Dermis microvascular lymphatic vessel endothelial cell (primary cell): ENCODE measurements at places on chromosomes 16 and 17.

DNA sequence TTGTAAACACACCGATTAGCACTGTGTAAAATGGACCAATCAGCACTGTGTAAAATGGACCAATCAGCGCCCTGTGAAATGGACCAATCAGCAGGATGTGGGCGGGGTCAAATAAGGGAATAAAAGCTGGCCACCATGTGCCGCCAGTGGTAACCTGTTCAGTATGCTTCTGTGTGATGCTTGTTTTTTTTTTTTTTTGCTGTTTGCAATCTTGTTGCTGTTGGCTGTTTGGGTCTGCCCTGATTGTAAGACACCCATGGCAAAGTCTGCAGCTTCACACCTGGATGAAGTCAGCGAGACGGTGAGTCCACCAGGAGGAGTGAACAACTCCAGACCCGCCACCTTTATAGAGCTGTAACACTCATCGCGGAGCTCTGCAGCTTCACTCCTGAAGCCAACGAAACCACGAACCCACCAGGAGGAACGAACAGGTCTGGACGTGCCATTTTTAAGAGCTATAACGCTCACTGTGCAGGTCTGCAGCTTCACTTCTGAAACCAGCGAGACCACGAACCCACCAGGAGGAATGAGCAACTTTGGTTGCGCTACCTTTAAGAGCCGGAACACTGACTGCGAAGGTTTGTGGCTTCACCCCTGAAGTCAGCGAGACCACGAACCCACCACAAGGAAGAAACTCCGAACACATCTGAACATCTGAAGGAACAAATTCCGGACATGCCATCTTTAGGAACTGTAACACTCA, 85.0 kb upstream of the MED9 start:
- no peak for DNase-seq

DNA sequence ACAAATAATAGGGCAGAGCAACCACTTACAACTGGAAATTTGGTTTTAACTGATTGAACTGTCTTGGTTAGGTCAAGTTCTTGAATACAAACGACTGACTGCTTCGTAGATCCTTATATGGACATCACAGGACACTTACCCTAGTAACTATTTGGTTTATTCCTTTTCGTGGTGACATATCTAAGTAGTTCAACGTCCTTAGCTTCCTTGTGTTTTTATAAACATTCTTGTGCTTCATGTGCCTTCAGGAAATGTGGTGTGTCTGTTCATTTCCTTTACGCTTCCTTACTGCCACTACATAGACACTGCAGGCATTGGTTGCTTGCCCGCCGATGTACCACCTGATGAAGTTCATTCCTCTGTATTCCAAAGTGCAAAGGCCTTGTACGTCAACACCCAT, 59.3 kb downstream of the USP10 start:
- peak; percentile 70 for DNase-seq

DNA sequence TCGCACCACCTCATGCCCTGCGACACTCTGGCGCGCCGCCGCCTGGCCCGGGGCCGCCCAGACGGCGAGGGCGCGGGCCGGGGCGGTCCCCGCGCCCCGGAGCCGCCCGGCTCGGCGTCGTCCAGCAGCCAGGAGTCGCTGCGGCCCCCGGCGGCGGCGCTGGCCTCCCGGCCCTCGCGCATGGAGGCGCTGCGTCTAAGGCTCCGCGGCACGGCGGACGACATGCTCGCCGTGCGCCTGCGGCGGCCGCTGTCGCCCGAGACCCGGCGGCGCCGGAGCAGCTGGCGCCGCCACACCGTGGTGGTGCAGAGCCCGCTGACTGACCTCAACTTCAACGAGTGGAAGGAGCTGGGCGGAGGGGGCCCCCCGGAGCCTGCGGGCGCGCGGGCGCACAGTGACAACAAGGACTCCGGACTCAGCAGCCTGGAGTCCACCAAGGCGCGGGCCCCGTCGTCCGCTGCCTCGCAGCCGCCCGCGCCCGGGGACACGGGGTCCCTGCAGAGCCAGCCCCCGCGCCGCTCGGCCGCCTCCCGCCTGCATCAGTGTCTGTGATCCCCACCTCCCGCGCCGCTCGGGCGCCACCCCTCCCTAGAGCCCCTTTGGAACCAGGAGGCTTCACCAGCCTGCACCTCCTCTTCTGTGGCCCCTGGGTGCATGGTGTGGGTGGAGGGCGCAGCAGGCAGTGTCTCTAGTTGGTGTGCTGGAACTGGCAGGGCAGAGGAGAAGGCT, 82.3 kb downstream of the ARHGAP23 start:
- DNase-seq = no peak

DNA sequence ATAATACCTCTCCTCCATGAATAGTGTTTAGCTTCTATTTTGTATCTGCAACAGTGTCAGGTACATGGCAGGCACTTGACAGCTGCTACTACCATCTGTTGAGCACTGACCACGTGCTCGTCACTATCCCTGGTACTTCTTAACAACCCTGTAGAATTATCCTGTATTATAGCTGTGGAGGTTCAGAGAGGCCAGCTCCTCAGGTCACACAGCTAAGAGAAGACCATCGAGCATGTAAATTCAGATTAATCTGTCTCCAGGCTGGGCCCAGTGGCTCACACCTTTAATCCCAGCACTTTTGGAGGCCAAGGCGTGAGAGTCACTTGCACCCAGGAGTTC, 26.3 kb downstream of the WSB1 start:
- DNase-seq = no peak

DNA sequence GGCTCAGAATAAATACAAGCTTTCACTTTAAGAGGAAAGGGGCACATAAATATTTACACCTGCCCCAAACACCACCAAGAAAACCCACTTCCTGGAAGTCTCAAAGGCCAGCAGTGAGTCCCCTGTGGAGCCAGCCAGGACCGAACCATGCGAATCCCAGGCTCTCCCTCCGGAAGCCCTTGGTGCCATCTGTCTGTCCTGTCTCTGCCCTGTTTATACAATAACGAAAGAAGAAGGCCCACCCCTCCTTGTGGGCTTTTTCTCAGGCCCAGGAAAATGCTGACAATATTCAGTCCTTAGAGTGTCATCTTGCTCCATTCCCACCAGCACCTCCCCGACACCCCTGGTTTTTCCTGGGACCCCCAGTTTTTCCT, 3.6 kb upstream of the SLC6A4 start:
- DNase-seq = no peak

- no peak for DNase-seq
Measured at GRCh38 chr16:9033125-9033830, 58.2 kb upstream of the HAPSTR1 start.

DNA sequence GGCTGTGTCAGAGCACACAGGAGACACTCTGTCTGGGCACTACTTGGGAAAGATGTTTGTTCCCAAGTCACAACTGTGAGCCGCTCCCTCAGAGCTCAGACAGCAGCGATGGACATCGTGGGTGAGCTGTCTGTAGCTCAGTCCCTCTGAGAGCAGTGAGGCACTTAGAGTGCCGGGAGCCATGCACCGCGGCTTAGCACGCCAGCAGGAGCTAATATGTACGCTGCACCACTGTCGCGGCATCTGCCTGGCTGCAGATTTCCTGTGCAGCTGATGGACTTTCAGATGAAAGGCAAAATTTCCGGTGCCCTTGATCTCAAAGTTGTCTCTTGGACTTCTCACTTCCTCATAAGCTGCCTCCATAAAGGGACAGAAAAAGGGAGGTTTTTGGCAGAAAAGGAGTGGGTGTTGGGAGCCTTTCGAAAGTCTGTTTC, 92.8 kb upstream of the ZNF469 start:
- no peak for DNase-seq

DNA sequence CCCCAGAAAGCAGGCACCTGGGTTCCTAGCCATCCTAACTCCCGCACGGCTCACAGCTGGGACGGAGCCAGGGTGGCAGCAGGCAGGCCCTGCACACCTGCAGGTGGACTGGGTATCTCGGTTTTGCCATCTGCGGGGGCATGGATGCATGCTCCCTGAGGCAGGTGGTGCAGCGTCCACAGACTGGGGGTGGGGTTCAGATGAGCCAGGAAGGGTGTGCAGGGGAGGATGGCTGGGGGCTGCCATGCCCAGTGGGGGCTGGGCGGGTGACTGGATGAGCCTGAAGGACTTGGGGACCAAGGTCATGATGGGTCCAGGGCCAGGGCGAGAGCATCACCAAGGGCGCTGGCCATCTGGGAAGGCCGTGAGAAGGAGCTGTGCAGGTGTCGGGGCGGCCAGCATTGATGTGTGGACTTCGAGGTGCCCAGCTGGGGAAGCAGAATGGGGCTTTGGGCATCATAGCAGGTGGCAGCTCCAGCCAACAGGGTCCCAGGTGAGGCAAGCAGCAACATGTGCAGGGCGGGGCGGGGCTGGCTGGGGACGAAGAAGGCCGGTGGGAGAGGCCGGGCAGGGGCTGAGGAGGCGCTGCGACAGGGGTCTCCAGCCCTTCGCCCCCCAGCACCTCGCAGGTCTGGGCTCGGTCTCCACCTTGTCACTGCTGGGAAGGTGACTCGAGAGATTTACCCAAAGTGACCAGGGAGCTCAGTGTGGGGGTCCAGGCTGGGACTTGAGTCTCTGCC, 41.0 kb upstream of the ZNF469 start:
- no peak for DNase-seq

DNA sequence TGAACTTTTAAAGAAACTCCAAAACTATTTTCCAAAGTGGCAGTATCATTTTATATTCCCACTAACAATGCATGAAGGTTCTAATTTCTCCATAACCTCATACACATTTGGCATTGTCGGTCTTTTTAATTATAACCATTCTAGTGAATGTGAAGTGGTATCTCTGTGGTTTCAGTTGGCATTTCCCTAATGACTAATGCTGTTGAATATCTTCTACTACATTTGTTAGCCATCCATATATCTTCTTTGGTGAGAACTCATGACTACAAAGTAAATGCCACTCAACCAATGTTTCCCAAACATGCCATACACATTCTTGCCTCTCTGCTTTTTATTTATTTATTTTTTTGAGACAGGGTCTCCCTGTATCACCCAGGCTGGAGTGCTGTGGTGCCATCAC, 31.7 kb upstream of the TAOK1 start:
- no peak for DNase-seq

DNA sequence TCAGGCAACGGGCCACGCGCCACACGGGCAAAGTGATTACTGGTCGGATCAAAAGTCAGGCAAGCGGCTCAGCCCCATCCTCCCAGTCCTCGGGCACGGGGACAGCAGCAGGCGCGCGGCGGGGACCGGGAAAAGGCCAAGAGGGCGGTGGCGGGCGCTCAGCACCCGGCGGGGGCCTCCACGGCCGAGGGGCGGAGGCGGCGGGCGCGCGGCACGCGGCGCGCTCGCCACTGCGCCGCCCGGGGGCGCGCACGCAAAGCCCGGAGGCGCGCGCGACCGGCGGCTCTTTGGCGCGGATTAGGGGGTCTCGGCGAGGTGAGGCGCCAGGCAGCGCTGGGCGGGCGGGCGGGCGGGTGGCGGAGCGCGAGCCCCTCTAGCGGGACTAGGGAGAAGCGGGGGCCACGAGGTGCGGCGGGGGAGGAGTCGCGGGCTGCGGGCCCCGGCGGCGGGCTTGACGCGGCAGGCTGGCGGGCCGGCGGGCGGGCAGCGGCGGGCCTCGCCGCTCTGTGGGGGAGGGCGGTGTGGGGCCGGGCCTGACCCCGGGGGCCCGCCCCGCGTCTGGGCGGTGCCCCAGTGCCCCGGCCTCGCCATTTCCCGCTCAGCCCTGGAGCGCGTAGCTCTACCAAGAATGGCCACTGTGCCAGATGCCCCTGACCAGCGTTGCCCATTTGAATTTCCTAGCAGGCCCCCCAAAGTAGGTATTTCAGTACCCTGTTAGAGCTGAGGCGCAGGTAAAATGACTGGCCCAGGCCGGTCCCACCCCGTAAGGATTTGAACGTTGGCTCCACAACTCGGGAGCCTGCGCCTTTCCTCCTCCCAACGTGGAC, at the start of the genes ACACA and TADA2A:
Gene ACACA (minus strand): TSS at position 202 of the 827 bp plus-strand sequence. CDS start 537 bp downstream, outside the sequence.
Gene TADA2A (plus strand): TSS at position 252 of the 827 bp plus-strand sequence. CDS start 4,480 bp downstream, outside the sequence.
- DNase-seq = peak; percentile 85

- no peak for DNase-seq
Measured at GRCh38 chr17:83073389-83074063, 5.9 kb upstream of the METRNL start.

DNA sequence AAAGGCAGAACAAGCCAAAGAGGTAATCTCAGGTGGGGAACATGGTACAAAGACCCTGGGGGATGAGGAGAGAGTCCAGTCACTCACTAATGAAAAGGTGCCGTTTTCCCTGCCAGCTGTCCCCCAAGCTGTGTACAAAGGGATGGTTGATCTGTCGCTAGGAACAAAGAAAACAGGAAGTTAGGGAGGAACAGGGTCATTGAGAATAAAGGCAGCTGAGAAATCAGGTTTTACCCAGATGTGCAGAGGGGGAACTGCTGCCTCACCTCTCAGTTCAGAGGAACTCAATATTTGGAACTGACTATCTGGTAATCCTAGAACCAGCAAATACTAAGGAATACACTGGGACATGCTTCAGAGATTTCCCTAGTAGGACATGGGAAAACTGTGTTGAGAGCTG, 1.5 kb downstream of the RSKR start:
- DNase-seq = peak; percentile 38

- DNase-seq = no peak
Measured at GRCh38 chr16:9366048-9366969, 274.9 kb downstream of the HAPSTR1 start.

DNA sequence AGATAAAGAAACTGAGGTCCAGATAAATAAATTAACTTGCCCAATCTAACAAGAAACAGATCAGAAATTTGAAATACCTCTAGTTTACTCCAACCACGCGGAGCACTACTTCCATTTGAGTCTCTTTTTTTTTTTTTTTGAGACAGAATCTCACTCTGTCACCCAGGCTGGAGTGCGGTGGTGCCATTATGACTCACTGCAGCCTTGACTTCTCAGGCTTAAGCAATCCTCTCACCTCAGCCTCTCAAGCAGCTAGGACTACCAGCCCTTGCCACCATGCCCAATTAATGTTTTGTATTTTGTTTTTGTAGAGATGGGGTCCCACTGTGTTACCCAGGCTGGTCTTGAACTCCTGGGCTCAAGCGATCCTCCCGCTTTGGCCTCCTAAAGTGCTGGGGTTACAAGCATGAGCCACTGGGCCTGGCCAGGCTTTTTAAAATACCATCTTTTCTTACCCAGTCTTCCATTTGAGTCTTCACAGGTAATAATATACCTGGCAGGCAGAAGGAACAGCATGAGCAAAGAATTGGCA, 3.3 kb upstream of the NACA2 start:
- no peak for DNase-seq

DNA sequence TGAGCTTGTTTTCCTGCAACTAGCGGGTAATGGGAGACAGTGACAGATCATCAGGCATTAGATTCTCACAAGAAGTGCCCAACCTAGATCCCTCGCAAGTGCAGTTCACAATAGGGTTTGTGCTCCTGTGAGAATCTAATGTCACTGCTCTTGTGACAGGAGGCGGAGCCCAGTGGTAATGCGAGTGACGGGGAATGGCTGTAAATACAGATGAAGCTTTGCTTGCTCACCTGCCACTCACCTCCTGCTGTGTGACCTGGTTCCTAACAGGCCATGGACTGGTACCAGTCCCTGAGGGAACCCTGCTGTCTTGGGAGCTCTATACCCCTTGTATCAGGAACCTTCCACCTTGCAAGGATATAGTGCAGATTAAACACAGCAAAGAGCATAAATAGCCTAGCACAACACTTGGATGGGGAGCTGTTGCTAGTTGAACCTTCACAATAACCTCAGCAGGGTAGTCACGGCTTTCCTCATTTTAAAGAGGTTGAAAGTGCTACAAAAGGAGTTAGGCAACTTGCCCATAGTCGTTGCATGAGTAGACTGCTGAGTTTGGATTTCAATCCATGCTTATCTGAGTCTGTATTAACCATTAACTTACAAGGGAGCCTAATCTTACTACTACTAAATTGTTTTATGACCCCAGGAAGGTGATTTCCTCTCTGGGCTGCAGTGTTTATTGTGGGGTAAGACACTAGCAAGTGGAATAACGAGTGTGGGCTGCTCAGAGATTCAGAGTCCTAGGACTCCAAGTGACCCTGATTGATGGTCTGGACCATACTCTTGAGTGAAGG, 156.6 kb upstream of the ZFHX3 start:
- DNase-seq = no peak

- peak; percentile 21 for DNase-seq
Measured at GRCh38 chr17:20263595-20263994, 203.7 kb downstream of the LGALS9B start.
